ENCODE measurements at places on chromosomes 11 and 22. TPM values are rescaled to one million over a fixed set of nuclear protein-coding genes. Genes with fewer than 3 reads are reported as not detected.

The IL17REL gene
- not detected for total RNA-seq

The TTC9C gene
- total RNA-seq: 24.3 TPM

DNA sequence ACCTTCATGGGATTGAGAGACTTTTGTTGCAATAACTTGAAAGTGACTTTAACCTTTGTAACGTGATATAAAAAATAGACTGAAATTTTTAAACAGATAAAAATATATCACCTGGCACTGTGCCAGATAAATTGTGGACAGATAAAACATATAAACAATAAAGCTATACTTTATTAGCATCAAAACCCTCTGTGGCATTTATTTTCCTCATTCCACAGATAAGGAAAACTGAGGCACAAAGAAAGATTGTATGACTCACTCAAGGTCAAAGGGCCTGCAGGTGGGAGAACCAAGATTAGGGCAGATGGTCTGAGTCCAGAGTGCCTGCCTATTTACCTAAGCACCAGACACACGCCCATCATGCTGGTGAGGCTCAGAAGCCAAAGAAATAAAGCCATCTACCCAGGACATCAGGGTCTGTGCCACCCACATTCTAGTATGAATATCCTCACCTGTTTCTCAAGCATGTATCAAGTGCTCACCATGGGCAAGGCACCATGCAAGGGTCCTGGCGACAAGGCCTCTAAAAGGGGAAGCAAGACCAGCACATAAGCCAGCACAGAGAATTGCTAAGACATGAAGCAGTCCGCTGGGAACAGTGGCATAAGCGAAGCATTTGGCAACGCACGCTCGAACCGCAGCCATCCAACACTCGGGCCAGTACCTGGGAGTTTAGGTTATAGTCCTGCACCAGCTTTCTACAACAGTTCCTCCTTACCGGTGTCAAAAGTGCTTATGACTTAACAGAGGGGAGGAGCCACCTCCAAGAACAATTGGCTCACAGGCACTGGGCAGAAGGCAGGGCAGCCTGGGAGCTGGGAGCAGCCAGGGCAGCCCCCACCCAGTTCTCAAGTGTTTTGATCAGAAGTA, 17.6 kb downstream of the MYH9 start:
- no peaks in the 10 kb centered on the region for H3K36me3 ChIP-seq
- peak; percentile 86 for DNase-seq
- peak overlapping the region; percentile 19 for H3K4me3 ChIP-seq
- H3K4me1 ChIP-seq: peaks cover 100% of the 10 kb centered on the region

The SHANK3 gene
- 14.4 TPM for total RNA-seq

GRCh38 chr11:33475993-33476392, 218.8 kb downstream of the HIPK3 start:
- H3K4me1 ChIP-seq: no peaks in the 10 kb centered on the region
- no peaks in the 10 kb centered on the region for H3K27me3 ChIP-seq
- no peak for DNase-seq
- H3K27ac ChIP-seq: no peak overlapping the region
- no peaks in the 10 kb centered on the region for H3K36me3 ChIP-seq
- H3K4me3 ChIP-seq: no peak overlapping the region

DNA sequence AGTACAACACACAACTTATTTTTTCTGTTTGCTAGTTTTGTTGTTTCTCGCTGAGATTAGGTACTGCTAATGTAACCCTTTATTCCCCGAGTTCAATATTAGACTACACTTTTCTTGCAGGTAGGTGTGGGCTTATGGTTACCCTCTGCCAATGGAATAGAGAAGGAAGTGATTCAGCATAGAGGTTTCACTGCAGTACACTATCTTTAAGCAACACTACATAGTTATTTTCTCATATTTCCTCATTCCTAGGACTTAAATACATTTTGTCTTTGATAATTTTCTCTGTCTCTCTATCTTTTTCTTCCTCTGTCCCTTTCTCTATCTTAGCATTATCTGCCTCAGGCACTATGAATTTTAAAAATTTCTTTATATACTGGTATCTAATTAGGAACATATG, 791.0 kb downstream of the FAM181B start:
- no peak overlapping the region for H3K27ac ChIP-seq
- H3K27me3 ChIP-seq: no peaks in the 10 kb centered on the region
- no peak for DNase-seq
- H3K4me3 ChIP-seq: no peak overlapping the region

The OR5T1 gene
- total RNA-seq: not detected

DNA sequence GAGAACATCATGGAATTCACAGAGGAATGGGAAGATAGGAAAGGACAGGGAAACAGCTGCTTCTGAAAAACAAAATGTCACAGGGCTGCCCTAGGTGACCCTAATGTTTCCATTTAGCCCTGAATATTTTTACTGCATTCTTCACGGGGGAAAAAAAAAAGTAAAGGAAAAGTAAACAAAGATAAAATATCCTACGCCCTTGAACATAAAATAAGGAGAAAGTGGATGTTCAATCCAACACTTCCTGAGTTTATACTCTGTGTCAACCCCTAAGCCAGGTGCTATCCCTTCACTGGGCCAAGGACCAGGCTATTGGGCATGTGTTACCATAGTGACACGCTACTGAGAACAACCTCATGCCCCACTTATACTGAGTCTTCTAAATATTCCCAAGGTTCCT, 84.7 kb downstream of the FAM76B start:
- H3K4me3 ChIP-seq: no peak overlapping the region
- H3K27me3 ChIP-seq: no peaks in the 10 kb centered on the region
- H3K36me3 ChIP-seq: no peaks in the 10 kb centered on the region
- H3K27ac ChIP-seq: peak overlapping the region; percentile 69

DNA sequence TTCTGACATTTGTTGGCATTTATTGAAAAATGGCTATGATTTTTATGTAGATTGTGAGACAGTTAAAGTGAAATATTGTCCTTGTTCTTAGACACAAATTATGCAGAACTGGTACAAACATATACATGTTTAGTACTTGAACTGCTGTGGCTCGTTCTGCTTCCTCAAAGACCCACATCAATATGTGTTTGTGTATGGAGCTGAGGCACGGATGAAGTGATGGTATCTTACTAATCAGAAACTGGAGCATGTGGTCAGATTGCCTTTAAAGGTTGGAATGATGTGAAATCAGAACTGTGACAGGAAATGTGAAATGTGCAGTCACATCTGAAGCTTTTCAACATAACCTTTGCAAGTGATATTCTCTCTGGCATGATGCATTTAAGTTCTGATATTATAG, 130.4 kb downstream of the NAV2 start:
- peaks cover 49% of the 10 kb centered on the region for H3K4me1 ChIP-seq
- H3K36me3 ChIP-seq: no peaks in the 10 kb centered on the region
- H3K4me3 ChIP-seq: no peak overlapping the region
- no peak for DNase-seq
- no peaks in the 10 kb centered on the region for H3K27me3 ChIP-seq

The OSM gene
- 0.83 TPM for total RNA-seq

Data from sigmoid colon (tissue), 7 donors.